ENCODE measurements at places on chromosomes 16 and 17. TPM values are rescaled to one million over a fixed set of nuclear protein-coding genes. Genes with fewer than 3 reads are reported as not detected.

DNA sequence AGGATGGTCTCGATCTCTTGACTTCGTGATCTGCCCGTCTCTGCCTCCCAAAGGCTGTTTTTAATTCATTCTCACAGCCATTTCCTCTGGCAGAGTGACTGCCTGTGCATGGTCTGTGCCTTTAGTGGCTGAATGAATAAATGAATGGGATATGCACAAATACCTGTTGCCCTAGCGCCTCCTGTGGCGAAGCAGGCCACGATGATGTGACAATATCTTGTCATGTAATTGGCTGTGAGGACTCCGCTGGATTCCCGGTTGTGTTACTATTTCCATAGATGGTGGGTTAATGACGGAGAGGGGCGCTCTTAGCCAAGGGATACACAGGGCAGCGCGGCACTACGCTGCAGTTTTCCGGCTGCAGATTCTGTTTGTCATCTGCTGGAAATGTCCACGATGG, 26.8 kb upstream of the ENDOV start:
- DNase-seq = no peak
- H3K27me3 ChIP-seq = no peaks in the 10 kb centered on the region

DNA sequence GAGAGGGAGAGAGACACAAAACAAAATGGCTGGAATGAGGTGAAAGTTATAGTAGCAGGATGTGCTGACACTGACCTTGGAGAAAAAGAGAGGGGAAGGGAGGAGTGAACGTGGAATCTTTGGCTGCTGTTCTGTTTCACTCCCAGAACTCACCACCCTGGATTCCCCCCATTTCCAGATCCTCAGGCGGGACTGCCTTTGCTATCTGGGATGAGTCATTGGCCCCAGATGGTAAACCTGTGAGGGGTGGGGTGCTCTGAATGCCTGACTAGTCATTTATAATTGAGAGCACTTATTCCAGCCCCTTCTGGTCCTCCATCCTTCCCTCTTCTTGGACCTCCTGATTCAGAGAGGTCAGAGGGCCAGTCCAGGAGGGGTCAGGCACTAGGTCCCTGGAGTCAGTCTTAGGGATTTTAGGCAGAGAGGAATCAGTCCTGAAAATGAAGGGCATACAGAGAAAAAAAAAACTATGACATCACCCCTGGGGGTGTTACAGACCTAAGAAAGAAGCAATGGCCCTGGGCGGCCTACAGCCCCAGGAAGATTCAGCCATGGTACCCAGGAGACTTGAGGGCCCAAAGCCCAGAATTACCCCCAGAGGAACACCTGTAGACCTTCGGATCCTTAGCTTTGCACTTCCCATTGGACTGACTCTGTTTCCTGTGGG, 2.2 kb upstream of the ZG16 start:
- H3K27me3 ChIP-seq = no peaks in the 10 kb centered on the region
- no peak overlapping the region for H3K4me3 ChIP-seq
- no peaks in the 10 kb centered on the region for H3K36me3 ChIP-seq
- DNase-seq = no peak
- no peaks in the 10 kb centered on the region for H3K4me1 ChIP-seq

EPOP gene
- 0.90 TPM for total RNA-seq

- H3K36me3 ChIP-seq = no peaks in the 10 kb centered on the region
- no peak for DNase-seq
- no peak overlapping the region for H3K27ac ChIP-seq
- no peaks in the 10 kb centered on the region for H3K4me1 ChIP-seq
- H3K4me3 ChIP-seq = no peak overlapping the region
Measured at GRCh38 chr16:62652441-62653120, 616.3 kb upstream of the CDH8 start.

DNA sequence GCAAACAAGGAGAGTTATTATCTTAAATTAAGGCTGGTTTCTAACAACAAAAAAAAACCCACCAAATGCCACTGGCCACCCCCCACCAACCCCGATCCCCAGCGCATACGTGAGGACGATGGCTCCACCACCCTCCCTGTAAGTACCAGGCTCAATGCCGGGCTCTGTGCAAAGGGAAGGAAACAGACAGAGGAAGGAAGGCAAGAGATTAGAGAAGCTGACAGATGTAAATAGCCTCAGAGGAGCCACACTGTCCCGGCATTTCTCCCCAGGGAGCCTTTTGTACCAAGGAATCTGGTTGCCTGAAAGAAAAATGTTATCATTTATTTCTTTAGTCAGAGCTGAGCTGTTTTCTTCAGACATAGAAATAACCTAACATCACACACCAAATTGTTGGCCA, 13.1 kb downstream of the SOST start:
- DNase-seq = no peak
- H3K27me3 ChIP-seq = peaks cover 63% of the 10 kb centered on the region
- no peak overlapping the region for H3K4me3 ChIP-seq
- H3K4me1 ChIP-seq = no peaks in the 10 kb centered on the region
- H3K36me3 ChIP-seq = no peaks in the 10 kb centered on the region

GRCh38 chr16:8920645-8921346, 38.6 kb downstream of the LITAFD start:
- no peaks in the 10 kb centered on the region for H3K27me3 ChIP-seq
- H3K4me1 ChIP-seq = no peaks in the 10 kb centered on the region
- H3K36me3 ChIP-seq = peaks cover 87% of the 10 kb centered on the region
- H3K27ac ChIP-seq = no peak overlapping the region
- no peak for DNase-seq
